ENCODE measurements at places on chromosomes 12 and 14. TPM values are rescaled to one million over a fixed set of nuclear protein-coding genes. Genes with fewer than 3 reads are reported as not detected.

The IFNG-AS1 gene
- not detected for total RNA-seq

The KLRC4 gene
- total RNA-seq = not detected

The ASCL1 gene
- total RNA-seq = not detected

The NFE2 gene
- 1.6 TPM for total RNA-seq

The RFLNA gene
- total RNA-seq = 15.9 TPM

The TTC9 gene
- total RNA-seq = 0.16 TPM

The ACSM4 gene
- total RNA-seq = not detected

The OR4N5 gene
- total RNA-seq = not detected

The RNASE1 gene
- 3.4 TPM for total RNA-seq

The ASB2 gene
- total RNA-seq = not detected

The CCDC177 gene
- total RNA-seq = 0.54 TPM

The HIGD1C gene
- not detected for total RNA-seq

The OR10A7 gene
- total RNA-seq = not detected

The GPR84 gene
- not detected for total RNA-seq

The OXA1L gene
- total RNA-seq = 102 TPM

The TAS2R42 gene
- not detected for total RNA-seq

The ATF1 gene
- 4.7 TPM for total RNA-seq

The ERBB3 gene
- not detected for total RNA-seq

The C12orf42 gene
- total RNA-seq = not detected

The BCL11B gene
- not detected for total RNA-seq

The IGF1 gene
- not detected for total RNA-seq

The IL31 gene
- not detected for total RNA-seq

The LAG3 gene
- total RNA-seq = 0.16 TPM

The DACT1 gene
- 4.5 TPM for total RNA-seq

Measured in cardiac atrium fibroblast (primary cell).